Naive B cell (primary cell): ENCODE measurements at places on chromosomes 2 and 18. TPM values are rescaled to one million over a fixed set of nuclear protein-coding genes. Genes with fewer than 3 reads are reported as not detected.

- H3K4me3 ChIP-seq = no peak overlapping the region
- H3K27ac ChIP-seq = no peak overlapping the region
- H3K36me3 ChIP-seq = no peaks in the 10 kb centered on the region
- no peak for DNase-seq
These were observed 2010.4 kb upstream of the LRRTM1 start for GRCh38 chr2:82314836-82315472.

GRCh38 chr2:47274054-47274782, 119.1 kb upstream of the STPG4 start:
- H3K27ac ChIP-seq = no peak overlapping the region
- DNase-seq = no peak
- peaks cover 21% of the 10 kb centered on the region for H3K4me1 ChIP-seq
- no peaks in the 10 kb centered on the region for H3K36me3 ChIP-seq

GRCh38 chr2:127072396-127072795, 34.6 kb downstream of the BIN1 start:
- no peaks in the 10 kb centered on the region for H3K27me3 ChIP-seq
- no peak overlapping the region for H3K4me3 ChIP-seq
- peak overlapping the region; percentile 72 for H3K27ac ChIP-seq
- H3K4me1 ChIP-seq = peaks cover 35% of the 10 kb centered on the region
- DNase-seq = no peak

The UPP2 gene
- not detected for polyA plus RNA-seq

DNA sequence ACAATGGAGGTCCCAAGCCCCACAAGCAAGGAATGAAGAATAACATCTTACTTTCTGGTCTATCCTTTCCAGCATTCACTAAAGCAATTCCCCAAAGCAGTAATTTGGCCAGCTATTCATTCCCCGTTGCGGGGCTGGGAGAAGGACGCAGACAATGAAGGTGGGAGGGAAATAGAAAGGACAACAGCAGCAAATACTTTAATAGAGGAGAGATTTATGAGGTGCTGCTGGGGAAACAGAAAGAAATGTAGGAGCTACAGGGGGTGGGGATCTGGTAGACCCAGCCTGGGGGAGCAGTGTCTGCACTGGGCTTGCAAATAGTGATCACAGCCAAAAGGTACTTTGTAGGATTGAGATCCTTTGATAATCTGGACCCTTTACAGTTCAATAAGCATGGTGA, 13.9 kb upstream of the ATL2 start:
- H3K27ac ChIP-seq = no peak overlapping the region
- H3K4me1 ChIP-seq = no peaks in the 10 kb centered on the region
- no peak overlapping the region for H3K4me3 ChIP-seq
- no peak for DNase-seq

GRCh38 chr18:52060607-52061304, 279.2 kb upstream of the DCC start:
- no peak overlapping the region for H3K4me3 ChIP-seq
- H3K27me3 ChIP-seq = no peaks in the 10 kb centered on the region
- H3K4me1 ChIP-seq = no peaks in the 10 kb centered on the region
- H3K27ac ChIP-seq = no peak overlapping the region

- no peak for DNase-seq
- H3K27ac ChIP-seq = no peak overlapping the region
- H3K36me3 ChIP-seq = no peaks in the 10 kb centered on the region
- H3K4me3 ChIP-seq = no peak overlapping the region
- H3K4me1 ChIP-seq = peaks cover 7% of the 10 kb centered on the region
These were observed 178.0 kb downstream of the ICOS start for GRCh38 chr2:204114295-204115136.
